EH (cell line): ENCODE measurements at places on chromosomes 2 and 18.

DNA sequence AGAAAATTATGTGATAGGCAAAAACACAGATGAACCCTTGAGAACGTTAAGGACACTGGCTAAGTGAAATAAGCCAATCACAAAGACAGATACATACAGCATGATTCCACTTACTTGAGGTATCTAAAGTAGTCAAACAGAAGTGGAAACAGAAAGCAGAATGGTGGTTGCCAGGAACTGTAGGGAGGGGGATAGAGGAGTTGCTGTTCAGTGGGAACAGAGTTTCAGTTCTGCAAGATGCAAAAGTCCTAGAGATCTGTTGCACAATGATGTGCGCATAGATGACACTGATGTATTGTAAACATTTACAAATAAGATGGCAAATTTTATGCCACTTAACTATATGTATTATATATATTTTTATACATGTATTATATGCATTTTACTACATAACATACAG, 59.7 kb downstream of the POLE4 start:
- no peak for DNase-seq

DNA sequence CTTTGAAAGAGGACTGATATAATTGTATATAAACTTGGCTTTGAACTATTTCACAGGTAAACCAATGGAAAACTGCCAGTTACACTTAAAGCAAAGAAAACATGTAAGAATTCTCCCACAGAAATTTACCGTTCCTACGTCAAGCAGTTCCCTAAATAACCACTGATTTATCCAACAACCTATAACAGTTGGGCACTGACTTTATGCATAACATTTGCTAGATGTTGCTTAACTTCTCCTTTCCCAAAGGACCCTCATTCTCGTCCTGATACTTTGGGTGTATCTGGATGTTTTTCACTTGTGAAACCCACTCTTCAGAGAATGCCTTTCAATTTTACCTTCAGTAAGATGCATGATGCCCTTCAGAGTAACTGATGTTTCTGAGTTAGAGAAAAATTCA, 43.8 kb downstream of the STAT1 start:
- no peak for DNase-seq

GRCh38 chr2:8679827-8680731, 1.8 kb upstream of the ID2 start:
- DNase-seq: peak; percentile 80

- DNase-seq: no peak
Measured at GRCh38 chr2:238257786-238258700, 18.2 kb upstream of the HES6 start.

GRCh38 chr2:235769046-235769445, 275.2 kb downstream of the AGAP1 start:
- DNase-seq: no peak

DNA sequence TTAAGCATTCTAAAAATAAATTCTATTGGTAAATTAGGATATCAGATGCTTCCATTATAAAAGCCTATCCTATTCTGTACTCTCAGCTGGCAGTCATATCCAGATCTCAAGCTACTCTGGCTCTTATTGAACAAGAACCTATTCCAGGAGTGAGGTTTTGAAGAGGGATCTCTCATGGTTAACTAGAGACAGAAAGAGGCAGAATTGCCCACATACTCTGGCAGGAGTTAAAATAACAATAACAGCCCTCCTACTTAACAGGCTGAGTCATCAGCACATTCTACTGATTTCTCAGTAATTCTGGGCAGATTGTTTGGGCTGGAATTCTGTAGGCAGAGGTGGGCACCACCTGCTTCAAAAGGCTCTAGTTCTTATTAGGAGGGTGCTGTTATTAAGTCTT, 142.0 kb upstream of the UNC80 start:
- DNase-seq: peak; percentile 58

- no peak for DNase-seq
Measured at GRCh38 chr2:60413814-60414168, 139.7 kb downstream of the BCL11A start.

- DNase-seq: no peak
Measured at GRCh38 chr2:126643431-126643830, 12.5 kb upstream of the GYPC start.

DNA sequence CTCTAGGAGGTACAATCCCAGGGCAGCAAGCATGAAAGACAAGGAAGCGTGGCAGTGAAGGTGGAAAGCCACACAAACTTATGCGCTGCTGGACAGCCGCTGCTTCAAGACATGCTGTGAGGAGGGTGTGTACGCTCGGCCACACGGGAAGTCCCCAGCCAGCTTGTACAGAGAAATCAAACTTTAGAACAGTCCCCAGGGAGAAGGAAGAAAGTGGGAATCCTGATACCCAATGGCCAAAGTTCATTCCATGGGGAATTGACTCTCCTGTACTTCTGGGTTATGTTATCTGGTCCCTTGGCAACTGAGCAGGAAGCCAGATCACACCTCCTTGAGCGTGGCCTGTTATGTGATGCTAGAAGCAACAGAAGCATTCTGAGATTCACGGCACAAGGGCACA, 86.1 kb upstream of the BOD1L2 start:
- DNase-seq: no peak

DNA sequence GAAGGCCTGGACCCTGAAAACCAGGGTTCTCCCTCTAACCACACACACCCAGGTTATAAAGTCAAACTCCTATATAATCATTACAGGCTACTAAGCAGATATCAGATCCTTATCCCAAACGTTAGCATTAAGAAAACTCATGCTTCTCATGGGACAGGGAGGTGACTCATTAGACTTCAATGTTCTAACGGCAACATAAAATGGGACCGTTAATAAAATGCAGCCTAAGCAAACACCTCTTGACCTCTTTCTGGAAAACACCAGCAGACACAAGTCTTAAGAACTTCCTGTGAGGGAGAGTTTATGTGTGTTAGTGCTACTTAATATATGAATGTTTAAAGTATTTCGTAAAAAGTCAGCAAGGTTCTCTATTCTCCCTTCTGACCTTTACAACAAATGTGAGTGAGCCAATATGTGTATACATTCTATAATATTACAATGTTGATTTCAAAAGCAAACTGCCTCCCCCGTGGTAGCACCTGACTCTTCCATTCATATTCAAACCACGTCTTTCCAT, 31.7 kb downstream of the LPIN2 start:
- peak; percentile 95 for DNase-seq

- peak; percentile 89 for DNase-seq
Measured at GRCh38 chr18:62526098-62527025, 3.5 kb downstream of the ZCCHC2 start.

- DNase-seq: peak; percentile 6
Measured at GRCh38 chr2:143263066-143263625, 133.9 kb downstream of the ARHGAP15 start.
